ENCODE measurements at places on chromosomes 11 and 22.

- no peak for DNase-seq
These were observed 21.3 kb downstream of the IZUMO1R start for GRCh38 chr11:94325681-94326080.

GRCh38 chr11:38971141-38971540, 2373.1 kb upstream of the RAG2 start:
- DNase-seq, result no peak

GRCh38 chr11:70883973-70884623, 368.3 kb downstream of the SHANK2 start:
- DNase-seq, result no peak

- DNase-seq, result no peak
These were observed 211.9 kb upstream of the CADM1 start for GRCh38 chr11:115716080-115716479.

GRCh38 chr11:38612701-38613100, 2014.7 kb upstream of the RAG2 start:
- no peak for DNase-seq

- no peak for DNase-seq
These were observed 96.2 kb downstream of the TSPAN18 start for GRCh38 chr11:44823006-44823405.

GRCh38 chr11:206002-206384, 1.2 kb downstream of the BET1L start:
- DNase-seq, result no peak

GRCh38 chr11:73184953-73185671, 33.0 kb upstream of the P2RY2 start:
- DNase-seq, result no peak

DNA sequence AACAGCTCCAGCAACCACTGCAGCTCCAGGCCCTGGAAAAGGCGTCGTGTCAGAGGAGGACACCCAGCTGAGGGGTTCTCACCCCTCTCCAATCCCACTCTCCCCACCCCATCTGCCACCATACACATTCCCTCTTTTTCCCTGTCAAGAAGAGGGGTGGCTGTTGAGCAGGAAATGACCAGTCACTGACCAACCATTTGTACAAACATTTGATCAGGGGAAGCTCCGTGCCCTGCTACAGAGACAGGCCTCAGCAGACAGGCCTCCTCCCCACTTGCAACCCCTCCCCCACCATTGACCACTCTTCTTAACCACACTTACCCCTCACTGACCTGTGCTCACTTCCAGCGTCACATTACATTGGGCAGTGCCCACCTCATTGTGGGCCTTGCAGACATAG, 2.3 kb upstream of the VSIG2 start:
- no peak for DNase-seq

DNA sequence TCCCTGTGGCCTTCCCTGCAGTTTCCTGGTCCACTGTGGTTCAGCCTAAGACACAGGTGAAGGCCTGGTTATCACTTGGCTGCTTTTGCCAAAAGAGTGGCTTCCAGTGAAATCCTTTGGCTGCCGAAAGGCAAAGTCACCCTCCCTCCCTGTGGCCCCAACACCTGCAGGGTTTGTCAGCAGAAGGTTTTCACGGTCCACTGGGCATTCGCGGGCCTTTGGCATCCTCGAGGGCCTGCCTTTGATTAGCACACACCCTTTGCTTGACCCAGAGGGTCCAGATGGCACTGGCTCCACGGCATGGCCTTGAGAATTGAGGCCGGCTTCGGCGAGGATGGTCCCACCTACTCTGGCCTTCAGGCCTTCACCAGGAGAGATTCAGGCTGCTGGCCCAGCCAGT, 35.3 kb downstream of the RTN4R start:
- DNase-seq, result no peak

GRCh38 chr11:62477927-62478326, 59.1 kb downstream of the SCGB1A1 start:
- DNase-seq, result no peak

GRCh38 chr11:73759610-73760134, 1.2 kb downstream of the RAB6A start:
- DNase-seq, result no peak

- no peak for DNase-seq
These were observed 118.2 kb upstream of the KIRREL3 start for GRCh38 chr11:127118811-127119210.

DNA sequence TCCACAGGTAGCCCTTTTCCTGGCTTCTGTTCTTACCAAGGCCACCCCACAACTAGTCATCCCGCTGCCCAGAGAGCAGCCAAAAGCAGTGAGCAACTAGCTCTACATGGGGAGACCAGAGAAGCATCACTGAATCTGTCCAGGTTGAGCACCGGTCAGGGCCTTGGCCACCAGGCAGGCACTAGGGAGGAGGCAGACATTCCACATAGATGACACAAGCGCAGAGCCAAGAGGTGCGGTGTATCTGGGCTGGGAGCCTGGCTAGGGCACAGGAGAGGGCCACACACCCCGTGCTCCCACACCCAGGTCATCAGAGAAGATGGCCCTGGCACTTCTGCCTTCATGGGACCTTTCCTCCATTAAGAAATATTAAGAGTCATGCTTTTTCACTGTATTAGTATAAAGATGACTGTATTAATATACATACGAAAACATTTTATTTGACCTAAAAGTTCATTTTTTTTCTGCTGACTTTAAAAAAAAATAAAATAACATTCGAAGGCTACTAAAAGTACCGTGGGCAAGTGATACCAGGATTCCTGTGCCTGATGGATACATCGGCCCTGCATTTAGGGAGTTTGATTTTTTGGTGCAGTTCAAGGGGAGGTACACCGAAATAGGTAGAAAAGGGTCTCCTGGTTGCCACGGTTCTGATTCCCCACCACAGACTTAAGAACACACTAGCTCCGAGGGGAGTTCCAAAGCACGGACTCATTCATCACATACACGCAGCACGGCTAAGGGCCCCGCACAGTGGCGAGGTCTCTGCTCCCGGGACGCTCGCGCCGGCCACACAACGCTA, 1.2 kb downstream of the DGCR2 start:
- DNase-seq, result no peak

DNA sequence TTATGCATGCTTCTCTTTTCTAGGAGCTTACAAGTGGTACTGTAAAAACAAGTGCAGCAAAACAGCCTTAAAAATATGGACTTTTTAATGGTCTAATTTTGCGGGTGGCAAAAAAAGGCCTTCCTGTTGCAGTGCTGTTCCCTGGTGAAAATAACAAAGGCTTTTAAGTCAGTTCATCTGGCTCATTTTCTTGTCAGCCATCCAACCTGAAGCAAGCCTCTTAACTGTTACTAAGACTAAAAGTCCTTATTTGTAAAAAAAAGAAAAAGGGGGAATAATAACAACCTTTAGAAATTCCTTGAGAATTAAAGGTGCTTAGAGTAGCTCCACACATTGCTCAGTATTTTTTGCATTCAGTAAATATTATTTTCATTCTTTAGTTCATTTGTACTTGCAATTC, 200.5 kb upstream of the CHORDC1 start:
- no peak for DNase-seq

GRCh38 chr11:103880968-103881367, 155.5 kb upstream of the DDI1 start:
- no peak for DNase-seq

DNA sequence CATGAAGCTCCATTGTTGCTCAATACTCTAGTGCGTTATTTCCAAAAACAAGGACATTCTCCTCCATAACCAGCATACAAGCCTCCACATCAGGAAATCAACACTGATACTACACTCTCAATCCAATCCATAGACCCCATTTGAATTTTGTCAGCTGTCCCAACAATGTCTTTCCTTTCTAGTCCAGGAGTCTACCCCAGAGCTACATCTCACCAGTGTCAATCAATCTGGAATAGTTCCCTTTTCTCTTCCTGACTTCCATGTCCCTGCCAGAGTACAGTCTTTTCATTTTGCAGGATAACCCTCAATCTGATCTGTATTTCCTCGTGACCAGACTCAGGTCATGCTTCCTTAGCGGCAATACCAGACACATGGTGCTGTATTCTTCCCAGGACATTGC, 43.0 kb downstream of the TCF20 start:
- no peak for DNase-seq

- DNase-seq, result no peak
These were observed 32.2 kb upstream of the LYVE1 start for GRCh38 chr11:10600570-10601248.

DNA sequence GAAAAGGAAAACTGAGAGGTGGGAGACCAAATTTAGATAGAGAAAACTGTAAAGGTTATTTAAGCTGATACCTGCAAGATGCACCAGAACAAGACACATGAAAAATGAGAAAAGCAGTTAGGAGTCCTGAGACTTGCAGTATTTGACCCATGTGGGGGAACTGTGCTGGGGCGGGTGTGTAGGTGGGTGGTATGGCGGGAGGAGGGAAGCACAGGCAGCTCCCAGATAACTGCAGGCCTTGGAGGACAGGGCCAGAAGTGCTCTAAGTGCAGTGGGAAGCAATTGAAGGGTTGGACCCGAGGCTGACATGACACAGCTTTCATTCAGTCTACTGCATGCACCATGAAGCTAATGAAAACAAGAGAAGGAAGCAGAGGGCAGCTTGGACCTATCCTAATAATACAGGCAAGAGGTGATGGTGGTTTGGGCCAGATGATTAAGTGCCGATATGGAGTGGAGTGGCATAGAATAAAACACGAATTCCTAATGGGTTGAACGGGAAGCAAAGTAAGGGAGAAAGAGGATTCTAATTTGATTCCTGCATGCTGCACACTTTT, 48.0 kb upstream of the ANO3 start:
- no peak for DNase-seq

DNA sequence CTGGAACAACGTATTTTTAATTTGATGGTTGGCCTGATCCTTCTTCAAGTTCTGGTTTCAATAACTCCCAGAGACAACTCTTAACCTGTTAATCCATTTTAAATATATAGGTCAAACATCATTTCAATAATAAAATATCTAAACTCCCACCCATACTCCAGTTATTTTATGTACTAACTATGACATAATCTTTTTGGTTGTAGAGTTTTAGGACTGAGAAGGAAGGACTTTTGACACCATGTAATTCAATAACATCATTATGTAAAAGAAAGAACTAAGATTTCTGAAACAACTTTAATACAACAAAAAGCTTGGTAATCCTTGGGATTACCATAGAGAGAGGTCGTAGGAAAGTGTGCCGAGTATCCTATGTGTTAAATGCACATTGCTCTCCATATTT, 31.5 kb downstream of the VSIG10L2 start:
- no peak for DNase-seq

DNA sequence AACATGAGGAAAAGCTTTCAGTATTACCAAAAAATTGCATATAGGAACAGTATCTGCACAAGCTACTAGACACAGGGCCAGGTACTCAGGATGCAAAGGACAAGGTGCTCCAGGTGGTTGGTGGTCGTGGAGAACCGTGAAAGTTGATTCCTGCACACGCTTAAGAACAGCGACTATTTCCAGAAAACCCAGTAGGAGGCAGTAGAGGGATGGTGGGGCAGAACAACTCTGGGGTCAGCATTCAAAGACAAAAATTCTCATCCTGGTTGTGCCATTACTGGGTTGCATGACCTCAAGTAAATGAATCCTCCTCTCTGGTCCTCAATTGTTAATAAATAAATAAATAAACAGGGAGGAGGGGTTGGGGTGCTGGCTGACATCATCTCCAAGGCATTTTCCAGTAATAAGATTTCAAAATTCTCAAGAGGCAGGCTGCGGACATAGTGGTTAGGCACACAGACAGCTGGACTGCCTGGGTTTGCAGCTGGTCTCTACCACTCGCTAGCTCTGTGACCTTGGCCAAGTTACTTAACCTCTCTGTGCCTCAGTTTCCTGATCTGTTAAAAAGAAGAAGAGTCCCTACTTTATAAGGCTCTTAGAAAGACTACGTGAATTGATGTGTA, 89.6 kb downstream of the ISX start:
- no peak for DNase-seq

DNA sequence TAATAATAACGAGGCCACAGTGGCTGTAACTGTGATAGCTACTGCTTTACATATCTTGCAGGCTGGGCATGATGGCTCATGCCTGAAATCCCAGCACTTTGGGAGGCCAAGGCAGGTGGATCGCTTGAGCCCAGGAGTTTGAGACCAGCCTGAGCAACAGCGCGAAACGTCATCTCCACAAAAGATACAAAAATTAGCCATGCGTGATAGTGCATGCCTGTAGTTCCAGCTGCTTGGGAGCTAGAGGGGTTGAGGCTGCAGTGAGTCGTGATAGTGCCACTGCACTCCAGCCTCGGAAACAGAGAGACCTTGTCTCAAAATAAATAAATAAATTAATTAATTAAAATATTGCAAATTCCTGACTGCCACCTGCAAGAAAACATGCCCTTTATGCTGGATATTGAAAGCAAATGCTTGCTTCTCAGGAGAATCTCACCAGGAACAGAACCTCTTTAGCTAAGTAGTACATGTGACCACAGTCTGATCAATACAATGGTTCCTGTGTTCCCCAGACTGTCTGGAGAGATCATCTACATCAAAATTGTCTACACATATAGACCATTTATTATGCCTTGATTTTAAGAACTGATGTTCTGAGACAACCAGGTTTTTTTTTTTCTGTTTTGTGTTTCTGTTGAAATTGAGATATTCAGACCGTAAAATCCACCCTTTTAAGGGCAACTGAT, 6.3 kb downstream of the ZBTB3 start:
- no peak for DNase-seq

- no peak for DNase-seq
These were observed 22.5 kb upstream of the DAGLA start for GRCh38 chr11:61657566-61658290.

DNA sequence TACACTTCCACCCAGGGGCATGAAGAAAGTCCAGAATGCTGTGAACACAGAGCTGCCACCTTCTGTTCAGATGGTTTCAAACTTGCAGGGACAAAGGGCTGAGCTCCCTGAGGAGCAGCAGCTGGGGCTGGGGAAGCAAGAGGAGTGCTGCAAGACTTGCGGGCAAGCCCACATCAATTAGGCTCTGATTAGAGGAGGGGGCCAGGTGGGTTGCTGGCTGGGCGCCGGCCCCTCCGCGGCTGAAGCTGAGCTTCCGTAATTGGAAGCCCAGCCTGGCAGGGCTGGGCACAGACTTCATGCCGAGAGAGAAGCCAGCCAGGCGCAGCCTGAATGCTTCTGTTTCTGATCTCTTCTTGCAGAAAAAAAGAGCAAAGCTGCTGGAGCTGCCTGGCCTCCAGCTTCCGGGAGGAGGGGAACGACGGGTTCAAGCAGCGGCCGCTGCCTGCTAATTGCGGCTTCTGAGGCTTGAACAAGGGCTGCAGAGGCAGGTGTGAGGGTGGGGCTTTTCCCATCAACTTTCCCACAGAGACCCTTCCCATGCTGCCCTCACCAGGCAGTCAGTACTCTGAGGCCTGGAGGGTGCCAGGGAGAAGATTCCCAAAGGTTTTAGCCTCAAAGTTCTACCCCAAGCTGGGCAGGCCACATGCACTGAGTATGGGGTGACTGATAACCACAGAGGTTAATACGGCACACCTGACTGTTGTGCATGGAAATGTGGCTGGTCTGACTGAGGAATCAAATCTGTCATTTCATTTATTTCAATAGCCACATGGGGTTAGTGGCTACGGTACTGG, 91.1 kb upstream of the LMO1 start:
- DNase-seq, result no peak

- DNase-seq, result no peak
These were observed 66.9 kb downstream of the TBC1D22A start for GRCh38 chr22:46829117-46829891.

DNA sequence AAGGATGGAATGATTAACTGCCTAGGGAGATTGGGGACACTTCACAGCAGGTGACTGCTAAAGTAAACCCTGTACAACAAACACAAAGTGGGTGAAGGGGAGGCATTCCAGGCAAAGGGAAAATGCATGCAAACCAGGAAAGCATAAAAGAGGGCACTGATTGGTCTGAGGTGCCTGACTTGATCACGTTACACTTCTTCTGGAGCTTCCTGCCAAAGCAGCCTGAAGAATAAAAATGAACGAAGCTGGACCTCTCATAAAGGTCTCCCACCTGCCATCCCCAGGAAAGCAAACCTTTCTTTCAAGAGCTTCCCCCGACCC, 46.7 kb upstream of the SCUBE2 start:
- DNase-seq, result no peak
